NCI-H345 (cell line): ENCODE measurements at places on chromosomes 1 and 21.

DNA sequence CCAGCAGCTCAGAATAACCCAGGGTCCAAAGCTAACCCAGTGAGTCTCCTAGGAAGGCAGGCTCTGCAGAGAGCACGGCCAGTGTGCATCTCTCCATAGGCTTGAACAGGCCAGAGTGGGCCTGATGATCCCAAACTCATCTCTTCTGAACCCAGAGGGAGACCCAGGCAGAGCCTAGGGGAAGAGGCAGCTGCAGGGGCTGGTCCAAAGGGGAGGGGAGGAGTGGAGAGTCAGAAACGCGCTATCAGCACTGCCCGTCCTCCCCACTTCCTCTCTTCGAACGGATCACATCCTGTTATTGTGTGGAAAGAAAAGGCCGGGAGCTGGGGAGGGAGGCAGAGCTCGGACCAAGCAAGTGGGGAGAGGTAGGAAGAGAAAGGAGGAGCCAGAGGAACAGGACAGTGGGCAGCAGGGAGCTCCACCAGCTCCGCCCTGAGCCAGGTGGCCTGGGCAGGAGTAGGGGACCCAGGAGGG is 20.2 kb downstream of the TAL1 start:
- no peak for DNase-seq

DNA sequence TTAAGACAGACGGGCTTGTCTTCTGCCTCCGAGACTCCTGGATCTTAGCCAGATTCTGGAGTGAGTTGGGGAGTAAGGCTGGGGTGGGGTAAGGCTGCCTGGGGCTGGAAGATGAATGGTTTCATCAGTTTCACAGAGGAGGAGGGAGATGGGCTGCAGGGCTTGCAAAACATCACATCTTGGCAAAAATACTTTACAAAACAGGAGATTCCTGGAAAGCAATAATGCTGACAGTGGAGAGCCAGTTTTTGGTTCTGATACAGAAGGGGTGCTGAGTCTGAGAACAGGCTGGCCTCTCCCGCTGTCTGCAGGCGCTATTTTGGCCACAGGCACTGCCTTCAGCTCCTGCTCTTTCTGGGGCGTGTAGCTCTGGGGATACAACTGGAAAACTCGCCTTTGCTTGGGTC is 83.4 kb upstream of the KCNE2 start:
- DNase-seq: no peak

- no peak for DNase-seq
These were observed 25.7 kb downstream of the CNST start for GRCh38 chr1:246591958-246592357.

DNA sequence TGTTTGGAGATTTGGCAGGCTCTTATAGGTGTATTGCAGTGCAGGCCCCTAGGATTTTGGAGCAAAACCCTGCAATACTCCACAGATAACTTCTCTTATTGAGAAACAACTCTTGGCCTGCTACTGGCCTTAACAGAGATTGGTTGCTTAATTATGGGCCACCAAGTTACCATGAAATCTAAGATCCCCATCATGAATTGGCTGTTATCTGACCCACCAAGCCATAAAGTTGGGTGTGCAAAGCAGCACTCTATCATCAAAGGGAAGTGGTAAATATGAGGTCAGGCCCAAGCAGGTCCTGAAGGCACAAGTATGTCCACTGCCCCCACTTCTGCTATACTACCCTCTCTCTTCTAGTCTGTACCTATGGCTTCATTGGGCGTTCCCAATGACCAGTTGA is 130.0 kb upstream of the TNFSF4 start:
- DNase-seq: no peak

DNA sequence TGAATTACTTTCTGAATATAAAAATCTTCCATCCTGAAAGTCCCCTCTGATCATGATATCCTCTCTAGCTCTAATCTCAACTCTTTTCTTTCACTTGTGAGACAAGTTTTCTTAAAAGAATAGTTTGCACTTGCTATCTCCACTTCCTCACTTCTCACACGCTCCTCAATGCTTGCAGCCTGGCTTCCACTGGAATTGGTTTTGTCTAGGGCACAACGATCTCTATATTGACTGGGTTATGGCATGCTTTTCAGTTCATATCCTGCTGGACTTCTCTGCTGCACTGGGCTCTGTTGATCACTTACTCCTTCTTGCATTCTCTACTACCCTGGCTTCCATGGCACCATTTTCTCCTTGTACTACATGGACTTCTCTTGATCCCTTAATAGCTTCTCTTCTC is 474 bp downstream of the FCRLA start:
- DNase-seq: no peak

DNA sequence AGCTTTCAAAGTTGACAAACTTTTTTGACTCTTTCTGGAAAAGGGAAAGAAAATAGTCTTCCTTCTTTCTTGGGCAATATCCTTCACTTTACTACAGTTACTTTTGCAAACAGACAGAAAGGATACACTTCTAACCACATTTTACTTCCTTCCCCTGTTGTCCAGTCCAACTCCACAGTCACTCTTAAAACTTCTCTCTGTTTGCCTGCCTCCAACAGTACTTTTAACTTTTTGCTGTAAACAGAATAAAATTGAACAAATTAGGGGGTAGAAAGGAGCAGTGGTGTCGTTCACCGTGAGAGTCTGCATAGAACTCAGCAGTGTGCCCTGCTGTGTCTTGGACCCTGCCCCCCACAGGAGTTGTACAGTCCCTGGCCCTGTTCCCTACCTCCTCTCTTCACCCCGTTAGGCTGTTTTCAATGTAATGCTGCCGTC is 160.8 kb upstream of the SGIP1 start:
- no peak for DNase-seq

DNA sequence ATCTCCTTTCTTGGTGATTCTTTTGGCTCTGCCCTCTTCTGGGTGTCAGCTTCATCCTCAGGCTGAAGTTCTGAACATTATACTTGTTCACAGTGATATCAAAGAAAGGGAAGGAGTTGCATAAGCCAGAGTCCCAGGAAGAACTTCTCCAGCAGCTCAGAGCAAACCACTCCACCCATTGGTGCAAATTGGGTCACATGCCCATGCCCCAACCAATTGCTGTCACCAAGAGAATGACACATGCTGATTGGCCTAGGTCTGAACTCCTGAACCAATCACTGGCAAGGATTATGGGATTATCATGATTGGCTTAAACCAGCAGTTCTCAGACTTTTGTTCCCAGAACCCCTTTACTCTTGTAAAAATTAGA is 256.5 kb upstream of the TMEM51 start:
- no peak for DNase-seq
